Stimulated activated CD4-positive, alpha-beta T cell treated with anti-CD3 and anti-CD28 coated beads, Interleukin-2, amount 100 ng/mL, for 48 hours (primary cell): ENCODE measurements at places on chromosomes 6 and 20.
A peak's percentile ranks its signal among the peaks of the same experiment; 100 is the strongest.

DNA sequence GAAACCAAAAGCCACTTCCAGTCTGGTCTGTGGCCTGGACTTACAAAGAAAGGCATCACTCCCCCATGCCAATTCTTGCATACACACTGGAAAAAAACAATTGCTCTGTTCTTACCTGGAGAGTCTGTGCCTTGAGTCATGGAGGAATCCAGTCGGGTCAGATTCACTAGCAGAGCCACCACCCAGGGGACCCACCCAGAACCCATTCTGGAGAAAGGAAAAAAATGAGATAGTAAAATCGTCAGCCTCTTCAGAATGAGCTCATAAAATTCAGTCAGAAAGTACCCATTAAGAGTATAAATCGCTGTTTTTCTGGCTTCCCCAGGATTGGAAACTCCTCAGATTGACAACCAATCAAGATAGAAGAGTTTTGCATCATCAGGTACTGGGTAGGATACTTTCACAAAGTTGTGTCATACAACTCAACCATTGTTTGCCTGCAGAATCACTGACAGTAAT, at the start of gene HLA-DOB:
TSS of gene HLA-DOB (minus strand) at position 257 of the 459 bp plus-strand sequence. CDS start at position 206, 51 bp downstream.
- no peak for DNase-seq

GRCh38 chr20:60976913-60977312, 275.1 kb upstream of the CDH4 start:
- DNase-seq = no peak

DNA sequence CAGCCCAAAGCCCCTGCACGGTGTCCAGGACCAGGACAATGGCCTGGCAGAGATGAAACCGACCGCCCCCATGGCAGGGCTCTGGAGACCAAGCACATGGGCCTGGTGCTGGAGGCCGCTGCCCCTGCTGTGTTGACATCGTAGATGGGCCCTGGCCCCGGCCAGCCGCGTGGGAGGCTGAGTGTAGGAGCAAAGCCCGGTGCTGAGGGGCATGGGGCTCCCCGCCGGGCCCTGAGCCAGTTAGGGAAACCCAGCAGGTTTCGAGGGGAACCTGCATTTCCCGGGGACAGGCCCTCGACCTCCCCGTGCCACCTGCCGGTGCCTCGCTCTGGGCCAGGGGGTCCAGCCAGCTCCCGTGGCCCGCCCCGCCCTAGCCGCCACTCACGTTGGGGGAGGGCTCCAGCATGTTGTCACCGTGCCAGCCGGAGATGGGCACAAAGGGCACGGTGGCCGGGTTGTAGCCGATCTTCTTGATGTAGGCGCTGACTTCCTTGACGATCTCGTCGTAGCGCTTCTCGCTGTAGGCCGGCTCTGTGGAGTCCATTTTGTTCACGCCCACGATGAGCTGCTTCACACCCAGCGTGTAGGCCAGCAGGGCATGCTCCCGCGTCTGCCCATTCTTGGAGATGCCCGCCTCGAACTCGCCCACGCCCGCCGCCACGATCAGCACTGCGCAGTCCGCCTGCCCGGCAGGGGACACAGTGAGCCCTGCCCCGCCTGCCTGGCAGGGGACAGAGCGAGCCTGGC, 4.3 kb downstream of the EEF1A2 start:
- no peak for DNase-seq

GRCh38 chr6:110537208-110538123, 61.1 kb upstream of the SLC22A16 start:
- no peak for DNase-seq

DNA sequence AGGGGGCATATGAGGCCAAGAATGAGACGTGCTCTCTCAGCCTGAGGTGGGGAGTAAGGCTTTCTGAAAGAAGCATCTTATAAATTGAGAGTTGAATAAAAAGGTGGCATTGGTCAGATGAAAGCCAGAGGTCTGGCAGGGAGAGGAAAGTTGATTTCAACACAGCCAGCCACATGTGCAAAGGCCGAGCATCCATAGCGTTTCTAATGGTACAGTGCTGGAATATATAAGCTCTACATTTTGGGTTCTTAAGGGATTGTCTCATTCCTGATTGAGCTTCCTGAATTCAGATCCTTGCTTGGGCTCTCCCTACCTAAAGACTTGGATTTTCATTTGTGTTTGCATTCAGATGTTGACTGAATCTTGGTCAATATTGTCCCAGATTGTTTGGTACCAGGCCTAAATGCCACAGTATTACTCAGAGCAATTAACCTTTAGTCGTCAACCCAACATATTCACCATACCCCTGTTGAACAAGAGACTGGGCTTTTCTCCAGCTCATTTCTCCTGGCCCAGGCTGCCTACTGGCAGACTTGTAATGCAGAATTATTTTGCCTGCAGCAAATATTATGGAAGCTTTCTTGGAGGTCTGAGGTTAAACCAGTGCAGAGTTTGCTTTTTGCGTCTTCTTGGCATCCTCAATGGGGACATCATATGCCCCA, 14.5 kb upstream of the BCAS1 start:
- no peak for DNase-seq

DNA sequence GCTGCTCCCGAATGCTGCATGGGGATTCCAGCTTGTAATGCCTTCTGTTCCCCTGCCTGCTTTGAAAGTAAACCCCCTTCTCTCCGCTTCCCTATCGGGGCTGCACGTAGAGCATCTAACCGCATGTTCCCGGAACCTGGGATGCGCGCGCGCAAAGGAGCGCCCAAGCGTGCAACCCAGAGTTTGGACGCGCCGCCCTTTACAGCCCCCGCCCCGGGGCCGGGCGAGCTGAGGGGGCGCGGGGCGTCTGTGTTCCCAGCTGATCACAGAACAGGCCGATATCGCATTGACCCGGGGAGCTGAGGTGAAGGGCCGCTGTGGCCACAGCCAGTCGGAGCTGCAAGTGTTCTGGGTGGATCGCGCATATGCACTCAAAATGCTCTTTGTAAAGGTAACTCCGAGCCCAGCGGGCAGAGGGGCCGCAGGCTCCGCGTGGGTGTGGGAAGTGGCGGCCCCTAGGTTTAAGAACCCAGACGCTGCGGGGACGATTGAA, 1.4 kb downstream of the LAMP5 start:
- DNase-seq = no peak

- DNase-seq = no peak
Observed at GRCh38 chr20:8398263-8399051, 266.4 kb downstream of the PLCB1 start.

- peak; percentile 69 for DNase-seq
Observed at GRCh38 chr6:38871741-38872568, 156.8 kb downstream of the DNAH8 start.

DNA sequence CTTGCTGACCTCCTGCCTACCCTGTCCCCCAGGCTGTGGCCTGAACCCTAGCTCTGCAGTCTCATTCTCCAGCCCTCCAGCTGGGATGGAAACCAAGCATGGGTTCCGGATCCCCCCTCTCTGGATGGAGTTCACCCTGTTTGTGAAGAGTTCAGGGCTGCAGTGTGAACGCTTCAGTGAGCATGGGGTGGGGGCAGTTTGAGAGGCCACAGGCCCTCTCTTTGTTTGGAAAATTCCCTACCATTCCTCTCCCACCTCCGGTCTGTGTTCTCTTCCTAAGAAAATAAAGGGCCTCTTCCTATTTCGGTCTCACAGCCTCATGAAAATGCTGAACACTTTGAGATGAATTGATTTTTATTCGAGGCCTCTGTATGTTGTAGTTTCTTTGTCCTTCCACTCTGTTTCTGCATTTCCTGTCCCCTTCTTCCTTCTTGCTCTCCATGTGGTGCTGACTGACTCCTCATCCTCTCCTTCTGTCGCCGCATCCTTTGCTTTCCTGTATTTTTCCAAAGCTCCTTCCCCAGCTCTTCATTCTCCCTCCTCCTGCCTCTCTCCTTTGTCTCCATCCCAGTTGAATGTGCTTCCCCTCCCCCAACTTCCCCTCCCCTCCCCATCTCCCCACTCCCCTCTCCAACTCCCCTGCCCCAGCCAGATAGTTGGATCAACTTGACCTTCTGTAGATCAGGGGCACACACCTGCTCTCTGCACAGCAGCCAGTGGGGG, 2.4 kb upstream of the KCNK5 start:
- no peak for DNase-seq

DNA sequence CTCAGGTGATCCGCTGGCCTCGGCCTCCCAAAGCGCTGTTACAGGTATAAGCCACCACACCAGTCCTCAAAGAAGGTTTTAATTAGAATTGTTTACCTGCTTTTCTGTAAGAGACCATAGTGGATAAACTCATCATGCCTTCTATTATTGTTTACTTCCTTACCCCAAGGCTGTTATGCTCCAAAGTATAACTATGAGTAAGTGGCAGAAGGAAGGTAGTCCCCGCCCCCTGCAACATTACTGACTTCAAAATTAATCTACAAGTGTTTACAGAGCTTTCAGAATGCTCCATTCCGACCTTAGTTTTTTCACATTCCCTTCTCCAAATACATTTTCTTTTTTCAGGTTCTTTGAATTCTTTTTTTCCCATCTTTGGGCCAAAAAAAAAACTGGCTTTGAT, 480.5 kb upstream of the NOX3 start:
- no peak for DNase-seq

GRCh38 chr6:88547768-88548167, 381.6 kb upstream of the CNR1 start:
- DNase-seq = no peak

- DNase-seq = no peak
Observed at GRCh38 chr6:139514819-139515218, 140.4 kb upstream of the CITED2 start.

DNA sequence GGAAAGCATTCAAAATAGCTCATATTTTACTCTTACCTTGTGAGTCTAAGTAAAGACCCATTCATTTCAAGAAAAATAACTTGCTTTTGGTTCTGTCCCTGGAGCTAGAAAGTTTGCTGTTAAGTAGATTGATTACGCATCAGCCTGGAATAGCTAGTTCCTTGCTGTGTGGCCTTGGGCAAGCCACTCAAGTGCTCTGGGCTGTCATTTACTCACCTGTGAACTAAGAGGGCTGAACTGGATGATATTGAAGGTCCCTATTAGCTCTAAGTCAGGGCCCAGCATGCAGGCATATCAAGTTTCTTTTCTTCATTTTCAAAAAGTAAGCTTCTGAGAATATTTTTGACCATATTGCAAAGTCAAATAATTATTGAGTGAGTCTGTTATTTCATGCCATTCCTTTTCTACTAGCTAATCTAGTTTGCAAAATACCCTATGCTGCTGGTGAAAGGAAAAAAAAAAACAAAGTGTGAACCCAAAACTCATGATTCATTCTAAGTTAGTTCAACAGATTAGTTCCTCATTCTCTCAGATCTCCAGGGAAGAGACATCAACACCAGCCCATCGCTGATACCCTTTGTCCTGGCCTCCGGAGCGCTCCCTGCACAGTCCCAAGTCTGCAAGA, 106.5 kb upstream of the GMDS start:
- DNase-seq = no peak

- DNase-seq = no peak
Observed at GRCh38 chr20:44079291-44079690, 107.7 kb downstream of the JPH2 start.

DNA sequence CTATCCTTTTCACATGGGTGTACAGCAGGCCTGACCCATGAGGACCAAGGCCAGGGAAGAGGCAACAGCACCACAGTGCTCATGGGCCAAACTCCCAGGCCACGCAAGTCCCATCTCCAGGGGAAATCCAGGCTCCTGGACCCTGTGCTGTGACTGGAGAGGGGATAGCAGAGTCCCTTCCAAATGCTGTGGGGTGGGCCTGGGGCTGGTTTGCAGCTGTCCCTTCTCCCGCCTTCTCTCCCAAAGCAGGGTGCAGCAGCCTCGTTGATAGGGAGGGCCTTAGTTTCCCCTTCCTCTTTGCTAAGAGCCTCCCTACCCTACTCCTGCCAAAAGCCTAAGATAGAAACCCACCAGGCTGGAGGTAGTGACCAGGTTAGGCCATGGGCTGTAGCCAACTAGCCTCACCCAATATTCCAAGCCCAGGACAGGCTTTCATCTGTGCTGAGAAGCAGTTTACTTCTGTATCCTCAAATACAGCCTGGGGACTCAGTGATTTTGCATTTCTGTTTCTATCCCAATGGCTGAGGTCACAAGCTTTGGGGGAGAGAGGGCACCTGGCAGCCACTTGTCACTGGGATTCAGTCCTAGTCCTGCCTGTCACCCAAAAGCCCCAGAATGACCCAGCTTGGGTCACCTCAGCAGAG, 1.4 kb downstream of the CTSZ start:
- no peak for DNase-seq

GRCh38 chr6:166675736-166676135, 48.7 kb upstream of the RPS6KA2 start:
- no peak for DNase-seq

DNA sequence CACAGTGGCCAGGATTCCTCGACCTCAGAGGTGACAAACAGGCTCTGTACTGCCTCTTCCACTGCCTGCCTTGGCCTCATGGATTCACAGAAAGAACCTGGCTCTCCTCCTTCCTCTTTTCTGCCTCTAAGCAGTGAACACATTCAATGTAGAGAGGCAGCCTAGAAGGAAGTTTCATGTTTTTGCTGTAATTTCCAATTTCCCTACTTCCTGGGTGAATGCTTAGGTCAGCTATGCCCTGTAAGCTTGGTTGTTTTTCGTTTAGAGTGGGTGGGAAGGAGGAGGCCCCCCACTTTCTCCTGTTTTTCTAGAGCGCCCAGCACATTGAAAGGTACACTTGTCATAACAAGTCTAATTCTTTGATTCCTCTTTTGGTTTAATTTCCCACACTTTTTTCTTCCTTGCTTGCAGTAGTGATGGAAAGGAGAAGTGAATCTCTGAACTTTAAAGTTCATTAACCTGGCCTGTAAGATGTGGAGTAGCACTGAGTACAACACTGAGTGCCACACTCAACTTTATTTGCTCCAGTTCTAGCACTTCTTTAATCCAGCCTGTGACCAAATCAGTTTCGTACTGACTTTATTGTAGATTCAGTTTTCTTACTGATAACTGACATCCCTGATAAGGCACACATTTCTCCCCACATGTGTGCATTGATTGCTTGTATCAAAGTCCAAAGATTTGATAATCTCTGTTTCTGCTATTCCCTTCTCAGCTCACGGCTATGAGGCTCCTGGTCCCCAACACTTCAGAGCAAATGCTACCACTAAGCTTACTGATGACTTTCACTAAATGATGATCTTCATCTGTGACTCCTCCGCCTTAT, 100.0 kb upstream of the MAN1A1 start:
- DNase-seq = no peak

DNA sequence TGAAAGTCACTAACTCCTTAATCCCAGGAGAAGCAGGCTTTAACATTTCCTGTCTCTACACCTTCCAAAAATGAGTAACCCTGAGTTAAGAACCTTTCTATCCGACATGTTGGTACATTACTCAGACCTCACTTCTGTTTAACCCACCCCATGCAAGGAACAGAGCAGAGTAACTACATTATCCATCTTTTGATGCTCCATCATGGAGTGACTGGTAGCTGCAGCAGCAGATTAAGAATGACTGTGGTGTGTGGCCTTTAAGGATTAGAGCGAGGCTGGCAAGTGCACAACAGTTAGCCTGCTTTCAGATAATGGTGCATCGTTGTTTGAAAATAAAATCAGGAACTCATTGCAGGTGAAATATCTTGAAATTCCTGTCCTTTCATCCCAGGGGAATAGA, 2.0 kb downstream of the TRAF3IP2 start:
- DNase-seq = no peak

GRCh38 chr20:32240205-32240604, 32.5 kb downstream of the POFUT1 start:
- no peak for DNase-seq

GRCh38 chr6:17421406-17421805, 28.0 kb downstream of the CAP2 start:
- DNase-seq = no peak
